Epithelial cell of alveolus of lung (primary cell): ENCODE measurements at places on chromosomes 4 and X. TPM values are rescaled to one million over a fixed set of nuclear protein-coding genes. Genes with fewer than 3 reads are reported as not detected.

The POU3F4 gene
- total RNA-seq, result not detected in 2 replicates

The AFM gene
- total RNA-seq, result not detected in 2 replicates

The PRRG3 gene
- not detected in 2 replicates for total RNA-seq

The STARD8 gene
- 0.96 and 1.8 TPM in 2 replicates for total RNA-seq

The AWAT2 gene
- total RNA-seq, result not detected in 2 replicates

The GPAT3 gene
- 2.6 and 4.2 TPM in 2 replicates for total RNA-seq

The HTT-AS gene
- not detected in 2 replicates for total RNA-seq

The MAGEA10 gene
- not detected in 2 replicates for total RNA-seq

The ZNF630 gene
- total RNA-seq, result 0.78 and 2.5 TPM in 2 replicates

The NEUROG2 gene
- not detected in 2 replicates for total RNA-seq

The RASSF6 gene
- total RNA-seq, result 0.26 TPM in 1 of 2 replicates, not detected in the other

The TMEM271 gene
- not detected in 2 replicates for total RNA-seq

The ADH7 gene
- not detected in 2 replicates for total RNA-seq

The MFAP3L gene
- 0.24 and 2.5 TPM in 2 replicates for total RNA-seq

The ZNF185 gene
- total RNA-seq, result 1.5 and 4.0 TPM in 2 replicates

The CT45A1 gene
- total RNA-seq, result not detected in 2 replicates

The CRLF2 gene
- total RNA-seq, result not detected in 2 replicates

The SLC25A53 gene
- total RNA-seq, result 4.1 and 7.4 TPM in 2 replicates

The TRIML2 gene
- not detected in 2 replicates for total RNA-seq

The KIAA1210 gene
- total RNA-seq, result not detected in 2 replicates

The ATP1B4 gene
- total RNA-seq, result not detected in 2 replicates

The RAB39B gene
- total RNA-seq, result 1.7 TPM in 1 of 2 replicates, not detected in the other

The CCKAR gene
- not detected in 2 replicates for total RNA-seq

The PAGE5 gene
- not detected in 2 replicates for total RNA-seq

The SMIM10 gene
- total RNA-seq, result 7.1 and 11.3 TPM in 2 replicates

The PRRG1 gene
- 8.7 and 20.0 TPM in 2 replicates for total RNA-seq

The CNKSR2 gene
- total RNA-seq, result 0.56 and 1.0 TPM in 2 replicates

The C1QTNF7 gene
- 0.26 and 1.5 TPM in 2 replicates for total RNA-seq

The HSD17B13 gene
- total RNA-seq, result 0.24 TPM in 1 of 2 replicates, not detected in the other

The KIF4A gene
- total RNA-seq, result 6.8 and 11.5 TPM in 2 replicates

The CABS1 gene
- not detected in 2 replicates for total RNA-seq

The ARHGAP36 gene
- not detected in 2 replicates for total RNA-seq

The ARHGAP6 gene
- total RNA-seq, result 4.4 and 15.3 TPM in 2 replicates

The SFRP2 gene
- 15.9 TPM in 1 of 2 replicates, not detected in the other for total RNA-seq
